ENCODE measurements at places on chromosomes 16 and 17.

DNA sequence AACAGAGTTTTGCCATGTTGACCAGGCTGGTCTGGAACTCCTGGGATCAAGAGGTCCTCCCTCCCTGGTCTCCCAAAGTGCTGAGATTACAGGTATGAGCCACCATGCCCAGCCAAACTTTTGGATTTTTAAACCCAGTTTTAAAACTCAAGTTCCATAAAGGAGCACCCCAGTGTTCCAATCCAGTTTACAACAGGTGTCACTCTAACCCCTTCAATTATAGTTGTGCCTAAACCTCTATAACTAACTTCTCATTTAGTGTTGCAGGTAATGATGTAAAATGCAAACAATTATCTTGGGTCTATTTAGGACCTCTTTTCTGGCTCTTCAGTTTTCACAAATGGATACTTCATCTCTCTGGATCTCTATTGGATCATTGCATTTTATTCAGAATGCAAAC is 7.8 kb upstream of the ADAP2 start:
- no peak for DNase-seq

DNA sequence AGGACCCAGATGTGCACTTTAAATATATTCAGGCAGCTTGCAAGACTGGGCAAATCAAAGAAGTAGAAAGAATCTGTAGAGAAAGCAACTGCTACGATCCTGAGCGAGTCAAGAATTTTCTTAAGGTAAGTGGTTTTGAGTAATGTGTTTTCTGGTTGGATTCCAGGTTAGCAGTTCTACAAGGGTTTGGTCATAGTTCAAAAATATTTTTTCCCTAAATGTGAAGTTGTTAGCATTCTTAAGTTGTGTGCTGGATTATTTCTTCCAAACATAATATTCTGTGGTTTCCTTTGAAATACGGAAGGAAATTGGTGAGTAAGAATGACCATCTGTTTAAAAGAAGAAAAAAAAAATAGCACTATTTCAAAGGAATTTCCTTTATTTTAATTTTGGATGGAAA is 38.4 kb downstream of the PTRH2 start:
- peak; percentile 95 for DNase-seq

DNA sequence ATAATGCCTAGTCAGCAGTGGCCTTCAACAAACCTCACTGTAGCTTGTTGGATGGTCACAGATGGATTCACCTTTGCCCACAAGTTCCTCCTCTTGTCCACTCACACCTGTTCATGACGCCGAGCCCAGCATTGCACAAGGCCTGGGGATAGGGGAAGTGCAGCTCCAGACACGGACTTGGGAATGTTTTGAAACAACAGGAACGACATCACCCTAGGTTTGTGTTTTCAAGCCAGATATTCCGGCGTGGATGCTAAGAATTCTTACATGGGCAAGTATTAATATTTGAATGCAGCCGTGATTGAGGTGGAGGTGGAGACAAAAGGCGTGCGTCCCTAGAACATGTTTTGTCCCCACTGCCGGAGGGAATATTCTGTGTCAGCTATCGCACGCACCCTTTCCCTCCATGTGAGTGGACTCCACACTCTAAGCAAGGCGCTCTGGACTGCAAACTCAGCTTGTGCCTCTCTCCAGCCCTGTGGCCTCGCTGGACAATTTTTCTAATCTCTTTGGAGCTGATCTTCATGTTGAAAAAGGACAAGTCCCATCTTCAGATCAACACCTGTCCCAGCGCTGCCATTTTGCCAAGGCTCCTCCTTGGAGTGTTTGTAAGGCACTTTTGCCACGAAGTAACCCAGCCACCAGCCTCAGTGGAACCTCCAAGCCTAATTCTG is 2.0 kb upstream of the BANP start:
- DNase-seq = no peak

- DNase-seq = peak; percentile 80
Measured at GRCh38 chr16:56356276-56357240, 68.8 kb downstream of the AMFR start.

DNA sequence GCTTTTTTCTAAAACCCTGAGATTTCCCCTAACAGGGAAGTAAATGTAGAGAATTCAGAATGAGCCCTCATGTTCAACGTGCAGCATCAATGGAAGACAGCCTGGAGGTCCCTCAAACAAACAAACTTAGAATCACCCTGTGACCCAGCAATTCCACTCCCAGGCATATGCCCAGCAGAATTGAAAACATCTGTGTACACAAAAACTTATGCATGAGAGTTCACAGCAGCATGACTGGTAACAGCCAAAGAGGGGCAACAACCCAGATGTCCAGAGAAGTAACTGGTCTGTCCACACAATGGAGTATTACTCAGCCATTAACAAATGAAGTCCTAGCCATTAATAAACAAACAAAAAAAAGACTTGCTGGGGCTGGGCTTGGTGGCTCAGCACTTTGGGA is 252.7 kb downstream of the PARN start:
- peak; percentile 86 for DNase-seq

GRCh38 chr17:28043296-28043695 is 819 bp downstream of the NLK start:
- no peak for DNase-seq

DNA sequence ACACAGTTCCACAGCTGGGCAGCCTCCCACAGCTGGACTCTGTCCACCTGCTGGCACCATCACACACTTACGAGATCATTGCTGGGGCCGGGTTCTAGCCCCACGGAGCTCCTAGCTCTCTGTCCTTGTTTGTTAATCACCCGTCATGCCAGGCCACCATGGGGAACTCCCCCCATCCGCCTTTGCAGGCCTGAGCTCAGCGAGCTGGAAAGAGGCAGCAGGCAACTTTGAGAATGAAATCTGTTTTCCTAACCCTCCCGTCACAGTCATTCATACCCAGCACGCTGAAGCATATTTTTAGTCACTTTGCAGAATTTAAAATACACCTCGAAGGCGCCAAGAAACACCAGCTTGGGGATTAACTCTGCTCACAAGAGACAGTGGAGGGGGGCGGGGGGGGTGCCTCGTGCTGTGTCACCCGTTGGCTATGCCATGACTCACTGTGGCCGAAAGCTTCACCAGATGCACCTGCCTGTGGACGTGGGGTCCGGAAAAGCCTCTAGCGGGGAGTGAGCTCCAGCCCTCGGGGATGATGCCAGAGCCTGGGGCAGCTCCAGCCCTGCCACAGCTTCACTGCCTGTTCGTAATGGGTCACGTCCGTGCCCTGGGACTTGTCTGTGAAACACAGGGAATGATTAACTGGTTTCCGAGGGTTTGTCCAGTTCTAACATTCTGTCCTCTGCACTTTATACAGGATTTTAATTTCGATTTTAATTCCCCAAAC is 1.4 kb upstream of the SPNS2 start:
- peak; percentile 10 for DNase-seq
